Fibroblast of upper back skin (primary cell): ENCODE measurements at places on chromosomes 3 and 15.
A peak's percentile ranks its signal among the peaks of the same experiment; 100 is the strongest.

DNA sequence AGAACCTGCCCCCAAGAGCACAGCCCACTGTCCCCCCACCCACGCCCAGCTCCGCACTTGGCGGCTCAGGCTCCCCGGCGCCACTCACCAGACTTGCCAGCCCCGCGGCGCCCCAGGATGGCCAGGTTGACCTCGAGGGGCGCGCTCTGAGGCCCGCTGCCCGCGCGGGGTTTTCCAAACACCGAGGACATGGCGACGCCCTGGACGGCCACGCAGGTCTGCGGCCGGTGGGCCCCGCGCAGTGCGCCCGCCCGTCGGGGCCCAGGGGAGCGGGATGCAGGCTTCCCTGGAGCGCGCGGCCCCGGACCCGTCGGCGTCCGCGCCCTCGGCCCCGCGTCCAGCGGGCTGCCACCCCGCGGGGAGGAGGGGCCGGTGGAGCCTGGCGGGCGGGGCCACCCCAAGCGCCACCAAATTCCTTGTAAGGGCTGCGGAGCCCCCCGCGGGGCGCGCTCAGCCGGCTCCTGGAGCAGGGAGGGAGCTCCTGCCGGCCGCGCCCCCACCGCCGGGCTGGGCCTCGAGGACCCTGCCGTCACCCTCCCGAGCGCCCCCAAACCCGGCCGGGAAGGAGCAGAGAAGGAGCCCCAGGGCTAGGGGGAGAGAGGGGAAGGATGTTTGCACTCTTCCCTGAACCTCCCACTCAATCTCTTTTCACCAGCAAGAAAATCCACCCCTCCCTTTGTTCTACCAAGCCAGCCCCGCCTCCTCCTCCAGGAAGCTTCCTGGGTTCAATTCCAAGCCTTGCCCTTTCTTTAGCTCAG lies at the start of gene RASL12:
RASL12 (minus strand) TSS at position 347 of the 758 bp plus-strand sequence; CDS start at position 191, 156 bp downstream.
- no peak for DNase-seq

DNA sequence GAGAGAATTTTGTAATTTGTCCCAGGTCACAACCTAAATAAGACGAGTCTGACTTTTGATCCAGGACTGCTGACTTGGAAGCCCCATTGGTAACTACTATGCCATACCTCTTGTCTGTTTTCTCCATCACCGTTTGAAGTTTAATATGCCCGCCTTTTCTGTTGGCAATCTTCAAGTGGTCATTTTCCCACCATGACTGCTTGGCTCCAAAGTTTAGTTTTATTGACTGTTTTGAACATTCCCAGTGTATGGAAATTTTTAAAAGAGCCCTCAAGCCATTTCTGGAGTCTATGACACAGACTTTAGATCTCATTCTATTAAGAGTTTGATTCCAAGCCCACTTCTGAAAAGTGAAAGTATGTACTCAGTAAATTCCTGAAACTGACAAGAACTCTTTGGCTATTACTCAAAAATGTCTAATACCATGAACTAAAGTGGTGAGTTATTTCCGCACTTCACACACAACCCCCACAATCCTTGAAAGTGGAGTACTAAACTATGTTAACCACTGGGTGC lies 136.7 kb upstream of the ADAMTS9 start:
- peak; percentile 74 for DNase-seq

GRCh38 chr3:81565041-81565440 lies 196.4 kb downstream of the GBE1 start:
- DNase-seq, result no peak

- DNase-seq, result no peak
Observed at GRCh38 chr3:194657439-194657838, 14.6 kb downstream of the LSG1 start.

GRCh38 chr15:39581793-39582285 lies 960 bp downstream of the THBS1 start:
- peak; percentile 49 for DNase-seq

GRCh38 chr3:53673722-53674350 lies 172.4 kb downstream of the CHDH start:
- no peak for DNase-seq

- no peak for DNase-seq
Observed at GRCh38 chr3:87778876-87779275, 279.9 kb downstream of the CGGBP1 start.

- no peak for DNase-seq
Observed at GRCh38 chr3:14631101-14631497, 20.5 kb upstream of the CCDC174 start.

DNA sequence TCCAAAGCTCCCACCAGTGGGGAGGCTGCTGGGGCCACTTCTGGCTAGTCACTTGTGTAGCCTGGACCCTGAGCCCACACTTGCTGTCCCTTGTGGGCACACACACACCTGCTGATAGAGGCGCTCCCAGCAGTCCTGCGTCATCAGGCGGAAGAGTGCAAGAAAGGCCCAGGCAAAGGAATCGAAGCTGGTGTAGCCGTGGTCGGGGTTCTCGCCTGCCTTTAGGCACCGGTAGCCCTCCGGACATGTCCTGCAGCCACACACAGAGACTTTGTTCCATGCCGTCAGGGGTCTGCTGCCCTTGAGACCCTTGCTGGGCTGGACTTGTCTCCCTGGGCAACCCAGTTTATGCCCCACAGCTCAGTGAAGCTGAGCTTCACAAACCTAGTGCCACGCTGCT lies 42.9 kb downstream of the SCN5A start:
- DNase-seq, result no peak

GRCh38 chr3:82556113-82556512 lies 794.7 kb upstream of the GBE1 start:
- no peak for DNase-seq

- DNase-seq, result peak; percentile 32
Observed at GRCh38 chr15:63156755-63157117, 541 bp downstream of the RPS27L start.

DNA sequence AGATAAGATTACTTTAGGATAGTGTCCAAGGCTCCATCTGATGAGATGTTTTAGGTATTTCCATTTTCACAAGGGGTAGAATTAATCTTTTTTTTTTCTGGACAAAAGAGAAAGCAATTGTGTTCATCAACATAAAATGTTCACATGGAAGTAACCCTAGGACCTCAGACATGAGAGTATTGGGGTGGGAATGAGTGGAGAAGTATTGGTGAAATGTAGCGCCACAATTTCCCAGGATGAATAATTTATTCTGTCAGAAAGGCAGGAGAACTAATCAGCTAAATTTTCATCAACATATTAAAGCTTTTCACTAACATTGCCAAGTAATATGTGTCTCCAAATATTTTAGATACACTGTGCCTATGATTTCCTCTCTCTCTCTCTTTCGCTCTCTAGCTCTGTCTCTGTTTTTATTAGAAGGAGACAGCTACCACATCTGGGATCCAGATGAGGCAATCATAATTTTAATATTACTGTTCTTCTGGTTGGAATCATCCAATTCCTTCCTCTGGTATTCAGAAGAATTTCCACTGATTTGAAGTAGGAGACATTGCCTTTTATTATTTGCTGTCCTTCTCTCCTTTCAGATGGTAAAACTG lies 21.6 kb upstream of the ZNF280D start:
- DNase-seq, result peak; percentile 81

DNA sequence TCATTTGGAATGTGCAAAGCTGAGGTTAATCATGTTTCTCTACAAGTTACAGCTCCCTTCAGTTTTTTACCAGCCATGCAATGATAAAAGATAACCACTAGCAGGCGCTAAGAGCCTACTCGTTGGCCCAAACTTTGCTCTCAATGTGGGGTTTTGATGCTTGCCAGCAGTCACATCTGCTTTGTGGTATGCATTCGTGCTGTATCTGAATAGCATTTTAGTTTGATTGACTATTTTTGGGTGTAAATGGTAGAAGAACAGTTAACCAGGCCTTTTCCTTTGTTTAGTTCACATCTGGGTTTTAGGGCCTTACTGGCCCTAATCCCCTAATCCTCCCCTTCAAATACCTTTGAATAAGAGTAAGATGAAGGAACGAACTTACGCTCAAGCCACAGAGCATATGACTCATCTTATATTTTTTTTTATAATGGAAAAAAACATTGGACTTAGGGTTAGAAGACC lies 4.4 kb upstream of the CLDN11 start:
- DNase-seq, result peak; percentile 95
